Trophoblast cell (in vitro differentiated cells and primary cell): ENCODE measurements at places on chromosomes 12 and 14.

- no peak for DNase-seq
These were observed 4.1 kb downstream of the PROX2 start for GRCh38 chr14:74871819-74872218.

- no peak for DNase-seq
These were observed 40.4 kb downstream of the AACS start for GRCh38 chr12:125105600-125105999.

DNA sequence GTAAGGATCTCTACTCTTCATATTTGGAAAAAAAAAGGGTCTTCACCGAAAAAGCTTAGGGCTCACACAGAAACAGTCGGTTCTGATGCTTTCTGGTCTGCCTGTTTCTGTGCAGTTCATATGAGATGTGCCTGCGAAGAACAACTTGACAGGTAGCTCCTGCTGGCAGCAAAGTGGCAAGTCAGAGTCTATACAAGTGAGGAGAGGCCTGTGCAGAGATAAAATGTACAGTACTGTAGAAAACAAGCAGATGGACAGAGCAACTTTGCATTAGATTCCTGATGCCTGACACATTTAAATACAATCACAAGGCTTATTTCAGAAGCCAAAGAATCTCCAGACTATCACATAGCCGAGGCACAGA lies 936.0 kb downstream of the DIO2 start:
- no peak for DNase-seq

DNA sequence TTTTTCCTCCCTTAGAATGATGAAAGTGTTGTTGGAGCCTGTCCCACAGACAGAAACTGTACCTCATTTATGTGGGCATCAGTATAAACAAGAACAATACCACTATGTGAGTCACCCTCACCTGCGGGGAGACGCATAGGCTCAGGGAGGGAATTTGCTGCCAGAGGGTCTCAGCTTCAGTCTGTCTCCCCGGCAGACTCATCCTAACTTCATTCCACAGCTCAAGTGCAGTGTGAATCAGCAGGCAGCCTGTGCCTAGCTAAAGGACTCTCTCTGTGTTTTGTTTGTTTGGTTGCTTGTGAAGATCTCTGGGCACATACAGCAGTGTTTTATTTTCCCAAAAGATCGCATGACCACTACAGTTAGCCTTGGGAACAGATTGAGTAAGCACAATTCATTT lies 98.9 kb downstream of the PRKCH start:
- peak; percentile 55 for DNase-seq

DNA sequence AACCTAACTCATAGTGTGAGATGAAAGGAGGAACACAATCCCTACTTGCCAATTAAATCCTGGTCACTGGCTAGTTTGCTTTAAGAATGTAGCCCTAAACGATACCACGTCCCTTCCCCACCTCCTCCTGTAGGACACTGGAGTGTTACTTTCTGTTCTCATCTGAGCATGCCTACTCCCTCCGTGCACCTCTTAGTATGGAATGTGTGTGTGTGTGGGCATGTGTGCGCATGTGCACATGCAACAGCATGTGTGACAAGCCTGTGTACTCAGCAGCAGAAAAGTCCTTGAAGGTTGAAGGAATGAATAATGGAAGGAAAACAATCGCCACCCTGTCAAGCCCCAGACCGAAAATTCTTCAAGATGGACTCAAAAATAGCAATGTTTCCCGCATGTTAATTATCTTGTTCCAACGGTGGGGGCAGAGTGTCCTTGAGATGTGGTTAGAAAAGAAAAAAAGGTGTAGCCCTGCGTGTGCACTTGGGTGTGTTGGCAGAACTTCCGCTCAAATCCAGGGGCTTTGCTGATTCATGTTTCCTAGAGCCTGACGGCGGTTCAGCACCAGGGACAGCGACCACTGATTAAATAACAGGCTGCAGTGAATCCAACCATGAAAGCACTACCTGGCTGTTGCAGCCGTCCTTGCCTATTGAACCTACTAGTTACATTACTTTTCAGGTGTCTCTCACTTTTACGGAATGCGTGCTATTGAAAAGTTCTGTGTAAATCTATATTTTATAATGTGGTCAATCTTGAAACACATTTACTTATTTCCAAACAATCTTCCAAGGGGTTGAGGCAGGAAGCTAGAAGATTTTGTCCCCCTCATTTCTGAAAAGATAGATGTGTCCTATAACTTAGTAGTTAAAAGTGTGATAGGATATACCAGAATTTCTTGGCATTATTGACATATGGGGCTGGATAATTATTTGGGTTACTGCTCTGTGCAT lies 79.8 kb downstream of the SRRM4 start:
- DNase-seq, result peak; percentile 77

DNA sequence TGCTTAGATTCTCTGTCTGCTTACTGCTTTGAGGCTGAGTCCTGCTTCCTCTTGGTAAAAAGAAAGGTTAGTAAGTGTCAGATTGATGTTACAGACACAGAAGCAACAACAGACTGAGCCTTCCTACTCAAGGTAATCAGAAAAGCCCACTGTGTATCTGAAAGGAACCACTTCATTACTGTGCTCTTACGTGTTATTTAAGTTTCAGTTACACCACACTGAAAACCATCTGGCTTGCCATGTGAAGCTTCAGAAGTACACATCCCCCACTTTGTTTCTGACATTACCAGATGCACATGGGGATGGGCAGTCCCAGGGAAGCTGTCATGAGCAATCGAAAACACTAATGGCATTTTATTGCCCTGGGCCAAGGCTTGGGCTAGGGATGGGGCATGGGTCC lies 1290.1 kb downstream of the AACS start:
- no peak for DNase-seq
